NCI-H2171 (cell line): ENCODE measurements at places on chromosomes 16 and 17.

DNA sequence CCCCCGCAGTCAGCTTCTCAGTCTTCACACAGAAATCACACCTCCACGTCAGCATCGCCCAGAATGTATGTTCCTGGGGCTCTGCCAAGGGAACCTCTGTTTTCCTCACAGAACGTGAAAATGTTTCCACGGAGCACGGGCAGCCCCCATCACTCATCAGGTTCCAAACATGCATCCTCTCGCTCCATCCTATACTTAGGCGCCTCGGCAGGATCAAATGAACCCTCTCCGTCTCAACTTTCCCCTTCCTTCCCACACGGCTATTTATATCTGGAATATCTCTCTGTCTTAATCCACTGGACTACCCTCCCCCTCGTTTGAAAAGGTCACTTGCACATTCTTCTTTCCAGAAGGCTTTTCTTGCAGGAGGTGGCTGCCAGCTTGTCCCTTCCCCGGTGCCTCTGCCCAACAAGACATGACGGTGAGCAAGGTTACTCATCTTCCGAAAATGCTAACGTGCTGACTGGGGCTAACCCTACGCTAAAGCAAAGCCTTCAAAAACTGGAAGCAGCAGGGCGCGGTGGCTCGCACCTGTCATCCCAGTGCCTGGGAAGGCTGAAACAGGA, 21.6 kb downstream of the NXN start:
- no peak for DNase-seq

GRCh38 chr16:31360251-31360650, 5.3 kb downstream of the ITGAX start:
- DNase-seq, result no peak

DNA sequence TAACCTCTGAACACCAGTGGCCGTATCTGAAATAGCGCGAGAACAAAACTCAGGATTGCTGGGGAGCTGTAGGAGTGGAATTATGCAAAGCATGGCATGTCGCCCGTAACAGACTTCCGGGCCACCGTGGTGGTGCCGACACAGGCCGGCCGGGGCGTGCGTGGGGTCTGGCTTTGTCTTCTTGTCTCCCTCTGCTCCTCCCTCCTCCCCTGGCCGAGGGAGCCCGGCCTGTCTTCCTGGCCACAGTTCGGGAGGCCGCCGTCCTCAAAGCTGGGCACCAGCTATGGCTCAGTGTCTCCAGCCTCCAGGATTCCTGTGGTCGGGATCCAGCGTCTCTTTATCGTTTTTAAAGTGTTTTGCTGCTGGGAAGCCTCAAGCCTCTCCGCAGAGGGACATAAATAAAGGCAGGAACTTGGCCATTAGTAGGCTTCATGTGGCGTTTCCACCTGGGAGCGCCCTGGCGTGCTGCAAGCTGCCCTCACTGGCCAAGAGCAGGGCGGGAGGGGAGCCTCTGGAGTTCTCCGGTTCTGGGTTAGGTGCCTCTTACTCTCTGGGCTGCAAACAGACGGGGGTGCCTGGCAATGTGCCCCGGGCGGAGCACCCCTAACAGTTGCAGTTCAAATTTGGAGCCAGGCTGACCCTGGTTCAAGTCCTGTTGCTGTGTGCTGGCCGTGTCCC, 22.0 kb upstream of the NPTX1 start:
- DNase-seq, result no peak

DNA sequence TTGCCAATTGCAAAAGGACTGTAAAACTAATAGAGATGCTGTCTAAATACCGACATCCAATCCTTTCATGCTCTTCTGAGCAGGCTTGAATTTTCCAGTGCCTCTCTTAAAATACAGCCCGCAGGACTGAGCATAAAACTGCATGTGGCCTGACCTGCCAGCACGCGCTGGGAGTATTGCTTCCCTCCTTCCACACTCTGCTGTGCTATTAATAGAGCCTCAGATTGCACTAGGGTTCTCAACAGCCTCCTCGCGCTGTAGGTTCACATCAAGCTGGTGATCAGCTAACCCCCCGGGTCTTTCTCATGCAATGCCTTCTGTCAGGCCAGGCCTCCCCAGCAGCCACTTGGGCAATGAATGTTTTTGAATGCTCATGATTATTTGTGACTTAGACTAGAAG, 14.2 kb upstream of the MSI2 start:
- peak; percentile 39 for DNase-seq

DNA sequence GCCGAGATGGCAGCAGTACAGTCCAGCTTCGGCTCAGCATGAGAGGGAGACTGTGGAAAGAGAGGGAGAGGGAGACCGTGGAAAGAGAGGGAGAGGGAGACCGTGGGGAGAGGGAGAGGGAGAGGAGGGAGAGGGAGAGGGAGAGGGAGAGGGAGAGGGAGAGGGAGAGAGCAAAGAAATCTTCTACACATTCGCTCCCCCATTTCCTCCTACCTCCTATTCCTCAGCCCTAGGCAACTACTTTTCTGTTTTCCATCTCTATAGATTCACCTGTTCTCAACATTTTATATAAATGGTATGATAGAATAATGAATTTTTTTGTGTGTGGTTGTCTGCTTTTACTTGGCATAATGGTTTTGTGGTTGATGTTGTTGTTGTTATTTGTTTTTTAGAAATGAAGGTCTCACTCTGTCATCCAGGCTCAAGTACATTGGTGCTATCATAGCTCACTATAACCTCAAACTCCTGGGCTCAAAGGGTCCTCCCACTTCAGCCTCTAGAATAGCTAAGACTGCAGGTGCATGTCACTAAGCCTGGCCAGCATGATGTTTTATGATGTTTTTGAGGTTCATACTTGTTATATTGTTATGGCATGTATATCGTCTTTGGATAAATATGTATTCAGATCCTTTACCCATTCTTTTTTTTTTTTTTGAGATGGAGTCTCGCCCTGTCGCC, 6.0 kb upstream of the PRPF8 start:
- no peak for DNase-seq
